Suppressor macrophage treated with lipopolysaccharide for 4 hours (primary cell): ENCODE measurements at places on chromosomes 5 and 9.

- DNase-seq, result no peak
Measured at GRCh38 chr9:84652496-84653120, 16.9 kb upstream of the NTRK2 start.

DNA sequence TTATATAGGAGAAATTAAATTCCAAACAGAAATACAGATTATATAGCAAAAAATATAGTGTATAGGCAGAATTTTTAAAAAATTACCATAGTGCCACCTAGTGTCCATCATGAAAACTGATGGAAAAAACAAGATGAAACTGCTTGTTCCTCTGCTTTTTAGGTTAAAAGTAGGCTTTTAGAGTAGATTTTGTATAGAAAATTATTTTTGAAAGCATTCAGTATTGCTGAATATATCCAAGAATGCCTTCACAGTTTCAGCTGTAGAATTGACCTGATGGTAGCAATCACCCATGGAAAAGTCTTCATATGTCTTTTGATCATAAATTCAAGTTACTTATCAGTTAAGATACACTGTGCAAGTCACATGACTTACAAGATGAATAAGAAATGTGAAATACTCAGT is 19.7 kb downstream of the RIOK2 start:
- peak; percentile 20 for DNase-seq

DNA sequence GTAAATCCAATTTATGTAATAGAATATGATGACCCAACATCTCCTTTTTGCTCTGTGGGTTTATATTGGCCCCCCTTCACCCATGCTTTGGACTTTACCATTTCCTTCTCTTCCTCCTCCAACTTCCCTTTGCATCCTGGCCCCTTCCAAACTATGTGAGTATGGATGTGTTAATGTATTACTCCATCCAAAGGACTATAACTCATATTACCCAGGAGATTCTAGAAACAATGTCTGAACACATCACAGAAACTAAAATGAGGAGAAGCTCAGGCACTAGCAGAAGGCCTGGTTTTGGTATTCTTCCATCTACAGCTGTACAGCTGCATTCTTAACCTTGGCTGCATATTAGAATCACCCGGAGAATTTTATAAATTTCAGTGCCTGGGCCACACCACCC is 110.7 kb downstream of the PDE4D start:
- peak; percentile 17 for DNase-seq

- DNase-seq, result no peak
Measured at GRCh38 chr5:135477613-135478066, 25.5 kb upstream of the TIFAB start.

- DNase-seq, result no peak
Measured at GRCh38 chr5:54611290-54611951, 93.9 kb downstream of the SNX18 start.

GRCh38 chr9:96483733-96484390 is 33.9 kb downstream of the HABP4 start:
- DNase-seq, result peak; percentile 56

DNA sequence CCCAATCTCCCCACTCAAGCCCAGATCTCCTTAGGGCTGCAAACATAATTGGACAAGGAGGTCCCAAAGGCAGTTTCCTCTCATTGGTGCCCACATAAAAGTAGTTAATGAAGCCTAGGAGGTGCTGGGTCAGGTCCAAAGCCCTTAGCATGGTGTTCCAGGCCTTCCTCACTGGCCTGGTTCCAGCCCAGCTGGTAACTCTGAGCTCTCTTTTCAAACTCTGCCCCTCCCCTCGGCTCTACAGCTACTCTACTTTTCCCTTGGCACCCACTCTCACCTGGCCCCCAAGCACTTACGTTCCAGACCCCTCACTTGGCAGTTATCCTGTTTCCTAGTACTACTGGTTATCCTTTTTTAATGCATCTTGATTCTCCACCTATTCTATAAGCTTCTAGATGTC is 9.9 kb downstream of the SEPTIN8 start:
- DNase-seq, result no peak

GRCh38 chr5:160285316-160285715 is 27.0 kb downstream of the CCNJL start:
- DNase-seq, result no peak

GRCh38 chr5:45454114-45454513 is 242.1 kb downstream of the HCN1 start:
- no peak for DNase-seq

- no peak for DNase-seq
Measured at GRCh38 chr5:89071101-89071940, 188.3 kb upstream of the MEF2C start.

DNA sequence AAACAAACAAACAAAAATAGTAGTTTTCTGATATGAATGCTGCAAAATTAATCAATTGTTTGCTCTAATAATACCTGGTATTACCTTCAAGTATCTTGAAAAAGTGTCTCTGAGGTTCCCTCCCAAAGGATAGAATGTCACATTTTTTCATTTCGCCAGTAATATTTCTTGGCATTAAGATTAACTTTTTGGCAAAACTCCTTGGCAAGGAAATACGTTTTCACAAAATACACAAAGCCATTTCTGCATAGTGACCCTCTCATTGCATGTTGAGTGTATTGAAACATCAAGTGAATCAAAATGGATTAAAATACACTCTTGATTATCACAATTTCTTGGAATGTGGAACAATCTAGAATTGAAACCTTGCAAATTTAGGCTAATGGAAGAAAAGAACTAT is 230.5 kb downstream of the ATPSCKMT start:
- no peak for DNase-seq

DNA sequence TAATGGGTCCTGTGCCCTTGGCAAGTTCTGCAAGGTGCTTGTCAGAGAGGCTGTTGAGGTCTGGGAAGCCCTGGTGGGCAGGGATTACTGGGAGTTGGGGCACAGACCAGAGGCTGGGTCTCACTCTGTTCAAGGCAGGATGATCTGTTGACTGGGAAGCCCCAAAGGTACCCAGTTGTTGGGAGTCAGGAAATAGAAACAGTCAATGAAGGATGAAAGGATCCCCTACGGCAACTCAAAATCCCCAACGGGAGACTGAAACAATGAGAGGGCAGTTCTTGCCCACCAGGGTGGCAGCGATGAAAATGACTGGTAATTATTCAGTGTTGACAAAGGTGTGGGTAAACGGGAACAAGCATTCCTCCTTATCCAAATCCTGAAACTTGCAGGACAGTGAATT is 31.2 kb downstream of the BNIP1 start:
- no peak for DNase-seq

DNA sequence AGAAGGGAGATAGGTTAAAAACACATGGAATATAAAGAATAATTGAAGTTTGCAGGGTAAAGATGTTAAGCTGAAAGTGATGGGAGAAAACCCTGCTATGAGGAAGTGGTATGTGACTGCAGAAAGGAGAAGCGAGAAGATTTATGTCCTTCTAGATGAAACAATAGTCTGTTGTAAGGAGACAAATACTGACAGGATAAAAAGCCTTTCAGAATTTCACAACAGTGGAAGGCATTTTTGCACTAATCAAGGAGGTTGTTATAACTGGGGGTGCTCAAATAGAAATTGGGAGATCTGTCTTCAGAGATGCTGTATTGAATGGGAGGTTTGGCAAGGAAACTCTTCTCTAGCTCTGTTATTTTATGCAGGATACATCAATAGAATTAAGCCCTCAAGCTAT is 69.6 kb downstream of the NMUR2 start:
- DNase-seq, result no peak

DNA sequence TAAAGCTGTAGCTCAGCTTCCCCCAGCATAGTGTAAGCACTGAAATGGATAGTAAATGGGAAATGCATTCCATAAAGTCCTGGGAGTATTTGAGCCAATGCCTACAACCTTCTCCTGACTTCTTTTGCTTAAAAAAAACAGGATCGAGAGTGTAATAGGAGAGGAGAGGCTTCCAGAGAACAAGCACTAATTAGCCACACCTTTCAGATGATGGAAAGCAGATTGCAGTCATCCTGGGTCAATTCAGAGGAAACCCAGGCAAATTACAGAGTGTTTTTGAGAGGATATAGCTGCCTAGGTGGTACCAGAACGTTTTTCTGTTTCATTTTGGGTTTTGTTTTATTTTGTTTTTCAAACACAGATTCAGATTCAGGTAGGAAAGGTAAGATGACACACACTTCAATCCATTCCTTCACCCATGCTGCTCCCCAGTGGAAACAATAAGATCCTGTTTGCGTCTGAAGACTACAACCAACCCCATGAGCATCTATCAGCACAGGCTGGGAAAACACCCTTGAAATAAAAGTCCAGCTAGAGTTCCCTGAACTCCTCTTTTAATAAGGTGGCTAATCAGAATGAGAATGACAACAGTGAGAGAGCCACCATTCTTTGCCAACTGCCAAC is 95.6 kb downstream of the RFK start:
- DNase-seq, result no peak

DNA sequence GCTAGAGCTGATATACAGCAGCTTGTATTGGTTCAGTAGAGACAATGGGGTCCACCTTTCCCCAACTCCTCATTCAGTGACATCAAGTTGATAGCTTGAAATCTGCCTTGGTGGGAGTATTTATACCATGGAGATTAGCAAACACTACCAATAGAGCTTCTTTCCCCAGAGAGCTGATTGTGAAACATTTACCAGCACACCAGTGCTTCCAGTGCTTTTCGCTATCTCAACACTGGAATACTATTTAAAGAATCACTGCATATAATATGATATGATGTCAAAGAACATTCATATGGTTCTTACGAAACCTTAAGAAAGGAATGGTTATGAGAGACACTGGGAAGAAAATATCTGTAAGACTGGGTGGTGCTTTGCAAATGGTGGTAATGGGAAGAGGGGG is 21.8 kb upstream of the RNF145 start:
- DNase-seq, result no peak

DNA sequence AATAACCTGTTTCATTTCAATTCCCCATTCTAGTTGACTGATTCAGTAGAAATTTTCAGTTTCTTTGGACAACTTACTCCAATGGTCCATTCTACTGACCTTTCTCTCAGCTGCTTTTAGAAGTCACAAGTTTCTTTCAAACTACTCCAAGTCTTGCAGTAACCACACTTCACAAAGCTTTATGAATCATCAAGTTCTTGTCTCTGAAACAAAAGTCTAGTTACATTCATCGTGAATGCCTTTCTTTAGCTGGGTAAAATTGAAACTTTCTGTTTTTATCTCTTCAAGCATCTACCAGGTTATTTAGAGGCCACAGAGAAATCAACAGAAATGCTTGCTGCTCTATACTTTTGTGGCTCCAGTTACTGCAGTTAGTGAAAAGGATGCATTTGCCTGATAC is 405.4 kb downstream of the TMEM232 start:
- DNase-seq, result no peak

DNA sequence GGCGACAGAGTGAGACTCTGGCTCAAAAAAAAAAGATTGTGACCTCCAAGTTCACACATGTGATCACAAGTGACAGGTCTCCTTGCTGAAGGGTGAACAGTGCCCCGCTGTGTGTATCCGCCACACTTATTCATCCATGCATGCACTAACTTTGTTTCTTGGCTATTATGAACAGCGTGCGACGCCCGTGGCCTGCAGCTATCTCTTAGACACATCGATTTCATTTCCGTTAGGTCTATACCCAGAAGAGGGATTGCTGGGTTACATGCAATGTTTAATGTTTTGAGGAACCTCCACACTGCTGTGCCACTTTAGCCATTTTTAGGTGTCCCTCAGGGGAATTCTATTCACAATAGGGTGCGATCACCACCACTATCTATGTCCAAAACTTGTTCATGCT is 12.1 kb upstream of the EGFL7 start:
- no peak for DNase-seq

- no peak for DNase-seq
Measured at GRCh38 chr5:14584848-14585247, 3.3 kb downstream of the OTULINL start.

DNA sequence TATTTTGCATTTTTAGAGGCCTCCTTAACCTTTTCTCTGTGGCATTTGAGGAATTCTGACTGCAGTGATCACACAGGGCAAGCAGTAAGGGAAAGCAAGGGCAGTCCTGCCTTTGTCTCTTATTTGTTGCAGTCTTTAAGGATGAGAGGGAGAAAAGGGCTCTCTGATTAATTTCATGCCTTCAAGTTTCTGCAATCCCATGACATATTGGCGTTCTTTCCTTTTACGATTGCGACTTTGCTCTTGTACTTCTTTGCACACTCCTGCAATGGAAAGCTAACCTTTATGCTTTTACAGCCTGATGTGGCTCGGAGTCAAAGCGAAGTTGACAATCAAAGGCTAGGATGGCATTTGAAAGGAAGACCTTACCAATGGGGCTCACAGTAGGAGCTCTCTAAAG is 698.4 kb downstream of the DNAH5 start:
- DNase-seq, result no peak

DNA sequence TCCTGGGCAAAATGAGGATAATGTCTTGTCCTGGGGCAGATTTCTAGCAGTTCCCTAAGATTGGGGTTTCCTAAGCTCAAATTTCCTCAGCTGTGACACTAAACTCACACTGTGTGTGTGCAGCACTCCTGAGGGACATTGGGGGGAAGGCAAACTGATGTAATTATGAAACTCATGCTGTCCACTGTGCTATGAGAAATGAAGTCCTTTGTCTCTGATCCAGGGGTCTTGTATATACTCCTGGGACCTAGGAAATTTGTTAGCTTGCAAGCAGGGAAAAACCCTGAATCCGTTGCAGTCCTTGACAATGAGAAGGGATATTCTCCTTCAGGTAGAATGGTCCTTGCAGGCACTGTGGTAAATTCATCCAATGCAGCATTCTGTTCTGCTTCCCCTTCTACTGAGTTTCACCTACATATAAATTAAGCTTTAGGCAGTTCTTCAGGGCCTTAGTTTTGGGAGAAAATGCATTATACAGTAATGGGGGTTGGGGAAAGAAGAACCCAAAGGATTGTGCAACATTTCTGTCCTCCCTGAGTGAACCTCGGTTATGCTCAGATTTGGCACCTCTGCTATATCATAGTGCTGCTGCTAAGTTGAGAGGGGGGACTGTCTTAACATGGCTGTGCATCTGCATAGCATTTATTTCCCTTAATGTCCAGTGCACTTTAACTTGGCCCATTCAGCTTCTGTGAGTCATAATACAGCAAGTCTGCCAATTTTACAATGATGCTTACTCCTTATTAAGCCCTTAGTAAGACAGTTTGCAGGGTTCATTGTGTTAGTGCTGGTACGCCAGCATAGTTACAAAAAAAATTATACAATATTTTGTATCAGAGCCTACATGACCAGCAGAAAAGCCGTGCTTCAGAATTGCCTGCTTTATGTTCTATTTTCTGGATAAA is 80.2 kb downstream of the PJA2 start:
- DNase-seq, result peak; percentile 9

GRCh38 chr9:133927041-133927440 is 65.1 kb downstream of the VAV2 start:
- DNase-seq, result no peak

DNA sequence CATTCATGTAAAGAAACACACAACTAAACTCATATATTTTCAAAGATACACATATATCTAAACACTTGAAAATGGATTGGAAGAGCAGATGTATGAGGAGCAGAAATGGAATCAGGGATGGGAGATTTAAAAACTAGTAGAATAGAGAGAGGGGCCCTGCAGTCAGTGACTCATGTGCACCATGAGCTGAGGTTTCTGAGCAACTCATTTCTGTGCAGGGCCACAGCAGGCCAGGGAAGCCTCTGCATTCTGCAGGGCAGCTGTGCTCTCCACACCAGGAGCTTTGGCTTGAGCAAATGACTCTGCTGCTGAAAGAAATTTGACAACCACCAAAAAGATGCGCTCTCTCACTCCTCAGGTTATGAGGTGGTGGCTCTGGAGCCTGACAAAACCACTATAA is 27.1 kb downstream of the LHX6 start:
- no peak for DNase-seq

GRCh38 chr5:73121119-73121463 is 716 bp downstream of the TMEM171 start:
- no peak for DNase-seq

GRCh38 chr5:120843390-120843980 is 379.4 kb downstream of the PRR16 start:
- DNase-seq, result no peak
